ENCODE measurements at places on chromosomes 6 and 20. TPM values are rescaled to one million over a fixed set of nuclear protein-coding genes. Genes with fewer than 3 reads are reported as not detected.

Gene OLIG3
- total RNA-seq: not detected

Gene SH3BGRL2
- 2.9 TPM for total RNA-seq

Gene C6orf132
- total RNA-seq: not detected

Gene CDSN
- not detected for total RNA-seq

Gene SLC26A8
- total RNA-seq: not detected

Gene SPACA1
- total RNA-seq: not detected
